Activated CD4-positive, alpha-beta T cell treated with anti-CD3 and anti-CD28 coated beads, Interleukin-2, amount 10 ng/mL, durations not matched to agents 7 days and 5 days (primary cell): ENCODE measurements at places on chromosomes 1 and 21.

DNA sequence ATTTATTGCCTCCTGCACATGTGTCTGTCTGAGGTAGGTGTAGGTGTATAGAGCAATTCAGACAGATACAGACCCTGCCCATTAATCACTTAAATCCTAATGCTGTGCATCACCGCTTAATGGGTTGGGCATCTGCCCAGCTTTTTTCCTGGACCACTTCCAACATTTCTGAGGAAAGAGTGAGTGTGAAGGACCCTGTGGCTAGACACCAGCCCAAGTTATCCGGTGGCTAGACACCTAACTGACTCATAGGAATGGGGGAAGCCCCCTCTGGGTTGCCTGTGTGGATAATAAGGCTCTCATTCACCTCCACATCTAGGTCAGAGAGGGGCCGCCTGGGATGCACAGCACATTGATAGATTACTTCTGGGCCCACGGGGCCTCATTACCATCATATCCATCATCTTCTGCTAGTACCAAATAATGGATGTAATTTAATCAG lies 121.1 kb upstream of the RAVER2 start:
- no peak for DNase-seq
- H3K36me3 ChIP-seq, result no peaks in the 10 kb centered on the region
- peaks cover 3% of the 10 kb centered on the region for H3K4me1 ChIP-seq
- H3K27me3 ChIP-seq, result peaks cover under 1% of the 10 kb centered on the region
- H3K4me3 ChIP-seq, result no peak overlapping the region

DNA sequence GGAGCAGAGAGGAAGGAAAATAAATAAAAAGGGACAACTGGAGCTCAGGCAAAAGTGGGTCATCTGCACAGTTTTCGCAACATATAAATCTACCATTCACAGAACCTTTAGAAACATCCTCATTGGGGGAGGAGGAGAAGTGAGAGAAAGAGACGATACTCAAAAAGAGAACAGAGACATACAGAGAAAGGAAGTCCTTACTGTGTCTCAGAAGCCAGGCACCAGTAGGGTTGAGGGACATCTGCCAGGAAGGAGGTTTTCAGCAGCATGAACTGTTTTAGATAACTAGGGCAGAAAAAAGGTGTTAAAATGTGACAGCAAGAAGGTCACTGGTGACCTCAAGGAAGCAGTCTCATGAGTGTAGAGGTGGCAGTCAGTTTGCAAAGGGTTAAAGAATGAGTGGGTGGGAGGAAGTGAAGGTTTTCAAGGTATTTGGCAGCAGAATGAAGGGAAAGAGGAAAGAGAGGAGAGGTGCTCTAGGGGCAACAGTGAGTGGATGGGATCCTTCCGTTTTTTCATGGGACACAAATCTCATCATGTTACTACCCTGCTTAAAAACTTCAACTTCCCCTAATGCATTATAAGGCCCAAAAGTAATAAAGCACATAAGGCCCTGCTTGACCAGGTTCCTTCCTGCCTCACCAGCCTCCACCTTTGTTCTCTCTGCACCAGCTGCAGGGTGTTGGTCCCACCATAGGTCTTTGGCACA lies 9.5 kb downstream of the JAK1 start:
- H3K36me3 ChIP-seq, result peaks cover 9% of the 10 kb centered on the region
- H3K27ac ChIP-seq, result no peak overlapping the region
- H3K27me3 ChIP-seq, result no peaks in the 10 kb centered on the region
- H3K4me1 ChIP-seq, result peaks cover 59% of the 10 kb centered on the region
- H3K4me3 ChIP-seq, result no peak overlapping the region
- peak; percentile 38 for DNase-seq

GRCh38 chr21:38869196-38869595 lies 63.5 kb downstream of the ETS2 start:
- DNase-seq, result no peak
- H3K4me3 ChIP-seq, result no peak overlapping the region
- peaks cover 17% of the 10 kb centered on the region for H3K27me3 ChIP-seq
- H3K4me1 ChIP-seq, result no peaks in the 10 kb centered on the region

GRCh38 chr1:221241157-221241556 lies 361.9 kb downstream of the HLX start:
- H3K27me3 ChIP-seq, result peaks cover 4% of the 10 kb centered on the region
- no peak overlapping the region for H3K27ac ChIP-seq
- no peaks in the 10 kb centered on the region for H3K36me3 ChIP-seq
- DNase-seq, result no peak
- H3K4me1 ChIP-seq, result no peaks in the 10 kb centered on the region
- H3K4me3 ChIP-seq, result no peak overlapping the region

DNA sequence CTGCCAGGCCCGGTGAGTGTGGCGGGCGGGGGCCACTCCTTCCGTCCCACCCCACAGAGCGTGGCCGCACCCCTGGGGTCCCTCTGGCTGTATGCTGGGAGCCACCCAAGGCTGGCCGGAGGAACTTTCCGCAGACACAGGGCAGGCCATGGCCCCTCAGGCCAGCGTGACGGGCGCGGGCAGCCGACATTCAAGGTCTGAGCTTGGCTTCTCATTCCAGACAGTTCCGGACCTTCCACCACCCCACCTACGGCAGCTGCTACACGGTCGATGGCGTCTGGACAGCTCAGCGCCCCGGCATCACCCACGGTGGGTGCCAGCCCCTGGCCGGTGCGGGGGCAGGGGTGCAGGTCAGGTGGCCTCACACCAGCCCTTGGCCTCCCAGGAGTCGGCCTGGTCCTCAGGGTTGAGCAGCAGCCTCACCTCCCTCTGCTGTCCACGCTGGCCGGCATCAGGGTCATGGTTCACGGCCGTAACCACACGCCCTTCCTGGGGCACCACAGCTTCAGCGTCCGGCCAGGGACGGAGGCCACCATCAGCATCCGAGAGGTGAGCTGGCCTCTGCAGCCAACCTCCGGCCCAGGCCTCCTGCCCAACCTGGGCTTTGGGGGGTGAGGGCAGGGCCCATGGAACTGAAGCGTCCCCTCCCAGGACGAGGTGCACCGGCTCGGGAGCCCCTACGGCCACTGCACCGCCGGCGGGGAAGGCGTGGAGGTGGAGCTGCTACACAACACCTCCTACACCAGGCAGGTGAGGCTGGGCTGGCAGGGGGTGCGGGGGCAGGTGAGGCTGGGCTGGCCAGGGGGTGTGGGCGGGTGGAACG lies 7.3 kb downstream of the SCNN1D start:
- H3K27me3 ChIP-seq, result no peaks in the 10 kb centered on the region
- DNase-seq, result no peak
- H3K4me3 ChIP-seq, result no peak overlapping the region
- no peak overlapping the region for H3K27ac ChIP-seq

DNA sequence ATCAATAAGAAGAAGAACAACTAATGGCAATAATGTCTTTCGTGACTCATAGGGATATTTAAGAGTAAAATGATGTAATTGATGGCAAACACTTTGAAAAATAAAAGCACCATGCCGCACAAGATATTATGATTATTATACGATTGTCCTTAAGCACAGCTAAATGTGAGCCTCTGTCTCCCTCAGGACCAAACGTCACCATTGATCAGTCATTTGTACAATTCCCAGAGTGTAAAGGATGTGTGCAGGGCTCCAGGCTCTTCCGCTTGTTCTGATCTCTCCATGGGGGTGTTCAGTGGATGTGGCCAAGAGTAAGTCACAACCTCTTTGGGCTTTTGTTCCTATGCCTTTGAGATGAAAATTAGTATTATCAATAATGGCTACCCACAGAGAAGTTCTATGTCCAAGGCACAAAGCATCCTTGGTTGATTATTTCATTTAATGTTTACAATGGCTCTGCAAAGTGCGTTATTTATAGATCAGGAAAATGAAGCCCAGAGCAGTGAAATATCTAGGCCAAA lies 17.7 kb upstream of the C1orf87 start:
- peaks cover 2% of the 10 kb centered on the region for H3K27me3 ChIP-seq
- no peaks in the 10 kb centered on the region for H3K4me1 ChIP-seq
- H3K36me3 ChIP-seq, result no peaks in the 10 kb centered on the region
- no peak overlapping the region for H3K27ac ChIP-seq
- H3K4me3 ChIP-seq, result no peak overlapping the region

- no peak overlapping the region for H3K4me3 ChIP-seq
- no peaks in the 10 kb centered on the region for H3K4me1 ChIP-seq
- peaks cover 22% of the 10 kb centered on the region for H3K27me3 ChIP-seq
- H3K27ac ChIP-seq, result no peak overlapping the region
- no peaks in the 10 kb centered on the region for H3K36me3 ChIP-seq
Measured at GRCh38 chr1:101444873-101445618, 208.2 kb downstream of the S1PR1 start.

- H3K27me3 ChIP-seq, result peaks cover 8% of the 10 kb centered on the region
- DNase-seq, result no peak
- H3K36me3 ChIP-seq, result no peaks in the 10 kb centered on the region
- no peaks in the 10 kb centered on the region for H3K4me1 ChIP-seq
- no peak overlapping the region for H3K27ac ChIP-seq
Measured at GRCh38 chr1:173056365-173056764, 5.6 kb upstream of the TNFSF18 start.
